ENCODE measurements at places on chromosomes 5 and 9.

DNA sequence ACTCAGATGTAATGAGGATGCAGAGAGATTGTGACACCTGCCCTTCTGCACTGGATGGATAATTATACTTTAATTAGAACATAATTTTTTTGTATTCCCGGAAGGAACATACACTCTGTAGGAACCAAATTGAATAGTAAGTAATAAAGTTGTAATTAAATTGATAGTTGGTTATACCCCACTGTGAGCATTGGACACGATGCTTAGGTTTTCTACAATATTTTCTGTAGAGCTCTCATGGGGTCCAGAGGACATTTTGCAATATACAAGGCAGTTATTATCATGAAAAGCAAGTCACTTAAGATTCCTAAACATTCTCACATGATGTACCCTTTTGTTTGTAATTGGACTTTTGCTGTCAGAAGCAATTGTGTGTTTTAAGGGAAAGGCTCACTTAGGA is 63.4 kb downstream of the DIRAS2 start:
- no peak for DNase-seq

- no peak for DNase-seq
Measured at GRCh38 chr9:136694163-136694871, 7.1 kb upstream of the AGPAT2 start.

GRCh38 chr9:22815246-22815645 is 368.6 kb downstream of the DMRTA1 start:
- no peak for DNase-seq

DNA sequence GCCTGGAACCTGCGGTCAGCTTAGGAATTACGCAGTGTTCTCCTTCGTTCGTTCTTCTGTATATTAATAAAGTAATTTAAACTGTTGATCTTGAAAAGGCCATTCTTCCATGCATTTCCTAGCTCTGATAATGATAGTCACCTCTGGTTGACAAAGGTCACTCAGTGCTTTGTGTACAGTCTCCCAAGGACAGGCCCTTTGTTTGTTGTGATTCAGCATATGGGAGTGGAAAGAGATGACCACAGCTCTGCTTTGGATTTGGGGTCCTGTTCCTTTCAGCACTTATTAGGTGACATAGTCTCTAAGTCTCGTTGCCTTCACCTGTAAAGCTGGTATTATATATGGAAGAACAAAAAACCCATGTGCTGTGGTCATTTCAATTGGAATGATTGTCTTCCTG is 39.6 kb downstream of the RAD23B start:
- no peak for DNase-seq

- DNase-seq, result no peak
Measured at GRCh38 chr9:91489361-91489899, 65.8 kb upstream of the NFIL3 start.

GRCh38 chr5:53924392-53924791 is 364.0 kb downstream of the NDUFS4 start:
- DNase-seq, result no peak

Measured in HFF-Myc (cell line).